A549 treated with CORT108297 at 1 μM for 4 hours (cell line): ENCODE measurements at places on chromosomes 2 and 18. TPM values are rescaled to one million over a fixed set of nuclear protein-coding genes. Genes with fewer than 3 reads are reported as not detected.

Gene PTPN18
- total RNA-seq = 25.8 to 31.0 TPM (median 28.8 TPM) in 5 replicates

Gene PLGLB1
- 0.38 to 1.0 TPM (median 0.80 TPM) in 5 replicates for total RNA-seq

Gene MYO3B
- not detected in 5 replicates for total RNA-seq

Gene SP100
- 24.8 to 31.5 TPM (median 28.7 TPM) in 5 replicates for total RNA-seq

Gene LRRC30
- not detected in 5 replicates for total RNA-seq

Gene CHN1
- 16.3 to 21.7 TPM (median 19.4 TPM) in 5 replicates for total RNA-seq

Gene SERPINB5
- total RNA-seq = 0.07 to 0.17 TPM (median 0.08 TPM) in 5 replicates

Gene BMP10
- total RNA-seq = not detected in 5 replicates

Gene IL1B
- total RNA-seq = 0.21 to 0.57 TPM (median 0.24 TPM) in 5 replicates

Gene XDH
- total RNA-seq = 1.2 to 1.9 TPM (median 1.4 TPM) in 5 replicates

Gene EVX2
- total RNA-seq = not detected in 5 replicates

Gene OTX1
- 2.8 to 4.7 TPM (median 4.3 TPM) in 5 replicates for total RNA-seq

Gene TRIB2
- 0.31 to 0.50 TPM (median 0.37 TPM) in 5 replicates for total RNA-seq

Gene CXCR4
- 0.28 to 0.75 TPM (median 0.51 TPM) in 5 replicates for total RNA-seq

Gene ASPRV1
- 0.14 to 0.43 TPM (median 0.23 TPM) in 5 replicates for total RNA-seq

Gene KIAA2012
- total RNA-seq = not detected in 5 replicates

Gene ZFP36L2
- total RNA-seq = 20.1 to 30.4 TPM (median 25.8 TPM) in 5 replicates

Gene ABCG5
- not detected in 5 replicates for total RNA-seq

Gene ALPG
- 0.12 to 0.22 TPM (median 0.16 TPM) in 5 replicates for total RNA-seq

Gene POTEJ
- not detected in 5 replicates for total RNA-seq

Gene LHCGR
- total RNA-seq = not detected in 5 replicates

Gene IL36B
- total RNA-seq = 0.09 to 0.19 TPM in 2 of 5 replicates, not detected in the others

Gene IL1F10
- not detected in 5 replicates for total RNA-seq

Gene PTPN4
- 11.8 to 19.8 TPM (median 18.2 TPM) in 5 replicates for total RNA-seq

Gene COL5A2
- 47.9 to 90.5 TPM (median 76.8 TPM) in 5 replicates for total RNA-seq

Gene SAG
- total RNA-seq = not detected in 5 replicates

Gene WNT10A
- 0.05 to 0.18 TPM (median 0.07 TPM) in 5 replicates for total RNA-seq

Gene ACKR3
- total RNA-seq = 20.2 to 28.9 TPM (median 24.0 TPM) in 5 replicates

Gene RNF25
- total RNA-seq = 42.2 to 48.9 TPM (median 44.7 TPM) in 5 replicates

Gene PCARE
- not detected in 5 replicates for total RNA-seq

Gene B3GNT7
- 1.6 to 2.1 TPM (median 1.9 TPM) in 5 replicates for total RNA-seq

Gene CCL20
- total RNA-seq = 2.7 to 7.7 TPM (median 5.4 TPM) in 5 replicates

Gene ASB18
- not detected in 5 replicates for total RNA-seq

Gene KYNU
- 280 to 361 TPM (median 296 TPM) in 5 replicates for total RNA-seq

Gene MC5R
- 0.06 TPM in 1 of 5 replicates, not detected in the others for total RNA-seq

Gene ACTR3
- total RNA-seq = 205 to 315 TPM (median 232 TPM) in 5 replicates

Gene PROKR1
- not detected in 5 replicates for total RNA-seq

Gene GCG
- not detected in 5 replicates for total RNA-seq

Gene SPC25
- total RNA-seq = 15.7 to 21.5 TPM (median 20.3 TPM) in 5 replicates

Gene CACNB4
- total RNA-seq = 0.07 to 0.20 TPM (median 0.13 TPM) in 5 replicates

Gene LYG1
- total RNA-seq = 0.82 to 2.2 TPM (median 1.4 TPM) in 5 replicates

Gene HAAO
- total RNA-seq = not detected in 5 replicates

Gene DPP10
- not detected in 5 replicates for total RNA-seq
